ENCODE measurements at places on chromosomes 13 and 19.

- DNase-seq = no peak
Observed at GRCh38 chr19:39236527-39236926, 8.3 kb downstream of the IFNL3 start.

DNA sequence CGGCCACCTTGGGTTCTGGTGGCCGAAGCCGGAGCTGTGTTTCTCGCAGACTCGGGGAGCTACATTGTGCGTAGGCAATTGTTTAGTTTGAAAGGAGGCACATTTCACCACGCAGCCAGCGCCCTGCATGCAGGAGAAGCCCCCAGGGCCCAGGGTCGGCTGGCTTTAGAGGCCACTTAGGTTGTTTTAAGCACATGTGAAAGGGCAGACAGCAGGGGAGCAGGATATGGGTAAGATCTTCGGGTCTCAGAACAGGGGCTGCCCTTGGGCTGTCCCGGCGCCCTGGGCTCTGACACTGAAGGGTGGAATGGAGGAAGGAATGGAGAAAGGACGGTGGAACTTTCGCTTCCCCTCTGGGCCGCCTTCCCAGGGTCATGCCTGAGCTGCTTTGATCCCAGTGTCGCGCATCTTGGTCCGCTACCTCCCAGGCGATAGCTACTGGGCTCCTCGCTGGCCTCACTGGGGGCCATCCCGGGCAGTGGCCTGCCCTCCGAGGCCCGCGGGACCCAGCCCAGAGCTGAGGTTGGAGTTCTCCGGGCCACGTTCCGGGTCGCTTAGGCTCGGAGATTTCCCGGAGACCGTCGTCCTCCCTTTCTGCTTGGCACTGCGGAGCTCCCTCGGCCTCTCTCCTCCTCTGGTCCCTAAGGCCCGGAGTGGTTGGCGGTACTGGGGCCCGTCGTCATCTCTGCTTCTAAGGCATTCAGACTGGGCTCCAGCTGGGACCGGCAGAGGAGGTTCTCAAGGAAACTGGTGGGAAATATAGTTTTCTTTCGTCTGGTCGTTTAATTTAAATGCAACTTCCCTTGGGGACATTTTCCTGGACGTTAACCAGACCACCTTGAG, 4.3 kb upstream of the POU4F1 start:
- peak; percentile 53 for DNase-seq

GRCh38 chr13:20363603-20364002, 131.5 kb upstream of the GJB6 start:
- no peak for DNase-seq

GRCh38 chr19:41876847-41877832, at the start of gene CD79A:
Gene CD79A, plus strand, starts transcription at chr19:41877279. Its CDS starts 26 bp downstream, at chr19:41877305.
- peak; percentile 45 for DNase-seq

DNA sequence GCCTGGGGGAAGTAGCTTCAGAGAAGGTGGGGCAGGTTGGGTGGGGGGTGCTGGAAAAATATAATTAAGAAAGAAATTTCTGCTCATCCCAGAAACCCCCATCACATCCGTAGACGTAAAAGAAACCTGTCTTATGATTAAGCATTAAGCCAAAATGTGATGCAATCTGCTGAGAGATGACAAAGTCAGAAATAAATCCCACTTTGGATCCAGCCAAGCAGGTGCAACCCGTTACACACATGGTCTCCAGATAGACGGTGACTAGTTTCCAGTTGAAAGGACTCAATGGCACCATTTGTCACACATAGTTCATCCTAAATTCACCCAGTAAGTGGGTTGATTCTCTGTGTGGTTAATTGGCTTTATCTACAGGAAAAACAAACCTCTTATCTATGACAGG, 34.1 kb downstream of the PSG5 start:
- no peak for DNase-seq
